ENCODE measurements at places on chromosomes 1 and 21. TPM values are rescaled to one million over a fixed set of nuclear protein-coding genes. Genes with fewer than 3 reads are reported as not detected.

DNA sequence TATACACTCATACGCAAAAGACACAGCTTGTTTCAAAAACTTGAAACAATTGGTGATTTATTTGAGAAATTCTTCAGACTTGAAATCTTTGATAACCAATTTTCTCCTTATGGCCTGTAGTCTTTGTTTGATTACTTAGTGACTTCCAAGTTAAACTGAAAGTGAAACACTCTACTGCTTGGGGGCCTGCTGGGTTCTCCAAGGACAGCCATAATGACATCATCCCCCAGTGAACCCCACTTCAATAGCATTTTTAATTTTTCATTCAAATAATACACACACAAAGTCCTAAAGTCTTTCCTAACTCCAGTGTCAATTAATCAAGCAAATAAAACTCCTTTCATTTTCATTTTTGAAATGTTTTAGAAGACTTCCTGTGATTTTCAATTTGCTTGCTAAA lies 59.2 kb downstream of the KRTAP19-8 start:
- no peaks in the 10 kb centered on the region for H3K36me3 ChIP-seq
- no peak overlapping the region for H3K27ac ChIP-seq
- DNase-seq = no peak
- H3K4me1 ChIP-seq = no peaks in the 10 kb centered on the region
- H3K4me3 ChIP-seq = no peak overlapping the region

Gene FMN2
- not detected for total RNA-seq

DNA sequence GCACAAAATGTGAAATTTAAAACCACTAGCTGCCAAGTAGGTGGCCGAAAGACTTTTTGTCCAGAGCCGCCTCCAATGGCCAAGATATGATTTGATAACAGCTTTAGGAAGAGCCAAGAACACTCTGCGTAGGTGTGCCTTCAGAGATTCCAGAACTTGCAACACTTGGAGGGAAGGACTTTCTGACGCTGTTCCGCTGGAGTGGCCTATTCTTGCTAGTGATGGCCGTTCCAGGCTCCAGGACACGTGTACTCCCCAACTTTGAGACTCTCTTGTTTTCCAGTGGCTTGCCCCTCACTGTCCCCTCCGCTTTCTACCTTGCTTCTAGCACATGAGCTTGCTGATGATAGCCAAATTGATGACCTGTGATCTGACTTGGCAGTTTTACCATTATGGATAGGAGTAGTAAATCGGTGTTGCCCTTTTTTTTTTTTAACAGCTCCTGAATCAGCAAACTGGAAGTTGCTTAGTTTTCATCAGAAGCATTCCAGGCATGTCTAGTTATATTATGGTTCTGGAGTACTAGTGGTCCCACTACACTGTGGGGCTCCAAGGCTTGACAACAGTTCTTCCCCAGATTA lies 1.0 kb downstream of the PRDX6 start:
- peaks cover 23% of the 10 kb centered on the region for H3K4me1 ChIP-seq
- peak overlapping the region; percentile 83 for H3K27ac ChIP-seq
- no peak for DNase-seq

GRCh38 chr1:85563139-85563538 lies 17.4 kb upstream of the CCN1 start:
- no peak overlapping the region for H3K4me3 ChIP-seq
- no peaks in the 10 kb centered on the region for H3K4me1 ChIP-seq
- no peak overlapping the region for H3K27ac ChIP-seq
- H3K36me3 ChIP-seq = no peaks in the 10 kb centered on the region
- no peak for DNase-seq

Data from B cell (primary cell).